Psoas muscle (tissue), 8 donors: ENCODE measurements at places on chromosomes 5 and 9. TPM values are rescaled to one million over a fixed set of nuclear protein-coding genes. Genes with fewer than 3 reads are reported as not detected.

Gene ATP10B
- 0.04 TPM for total RNA-seq

DNA sequence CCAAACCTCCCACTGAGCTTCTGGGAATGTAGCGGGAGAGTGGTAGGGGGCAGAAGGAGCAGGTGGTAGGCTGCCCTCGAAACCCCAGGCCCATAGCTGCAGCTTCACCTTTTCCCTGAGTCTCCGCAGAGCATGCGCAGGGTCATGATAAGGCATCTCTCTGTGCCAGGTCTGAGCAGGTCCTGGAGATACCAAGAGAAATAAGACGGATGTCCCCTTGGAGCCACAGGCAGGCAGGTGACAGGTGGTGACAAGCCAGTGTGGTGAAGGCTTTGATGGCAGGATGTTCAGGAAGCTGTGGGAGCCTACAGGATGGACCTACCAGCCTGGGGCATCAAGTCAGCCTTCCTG is 68.1 kb downstream of the HMCN2 start:
- no peaks in the 10 kb centered on the region for H3K36me3 ChIP-seq
- H3K4me3 ChIP-seq = no peak overlapping the region
- no peaks in the 10 kb centered on the region for H3K27me3 ChIP-seq
- no peak overlapping the region for H3K27ac ChIP-seq

DNA sequence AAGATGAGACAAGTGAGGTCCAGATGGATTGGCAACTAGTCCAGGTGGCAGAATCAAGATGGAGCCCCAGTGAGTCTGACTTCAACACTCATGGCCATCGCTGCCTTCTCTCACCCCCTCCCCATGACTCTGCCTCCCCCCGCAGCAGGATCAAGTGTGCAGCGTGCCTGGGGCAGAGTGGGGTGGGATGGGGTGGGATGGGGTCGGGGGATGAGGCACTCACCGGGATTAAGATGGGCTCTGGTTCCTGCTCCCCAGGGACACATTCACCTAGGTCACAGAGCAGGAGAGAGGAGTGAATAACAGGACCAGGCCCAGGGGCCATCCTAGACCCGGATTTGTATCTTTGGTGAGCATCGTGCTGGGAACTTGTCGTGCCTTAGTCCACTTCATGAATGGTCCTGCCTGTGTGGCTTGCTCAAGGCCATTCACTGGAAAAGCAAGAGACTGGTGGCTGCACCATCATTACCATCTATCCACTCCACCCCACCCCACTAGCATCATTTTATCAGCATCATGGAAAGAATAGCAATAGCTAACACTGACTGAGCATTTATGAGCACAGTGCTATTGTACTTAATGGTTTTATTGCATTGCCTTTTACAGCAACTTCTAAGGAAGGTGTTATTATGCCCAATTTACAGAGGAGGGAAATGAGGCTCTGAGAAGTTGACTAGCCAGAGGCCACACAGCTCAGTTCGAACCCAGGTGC is 8.5 kb downstream of the AMBP start:
- H3K27ac ChIP-seq = no peak overlapping the region
- H3K36me3 ChIP-seq = no peaks in the 10 kb centered on the region
- peaks cover 3% of the 10 kb centered on the region for H3K27me3 ChIP-seq
- no peak overlapping the region for H3K4me3 ChIP-seq

DNA sequence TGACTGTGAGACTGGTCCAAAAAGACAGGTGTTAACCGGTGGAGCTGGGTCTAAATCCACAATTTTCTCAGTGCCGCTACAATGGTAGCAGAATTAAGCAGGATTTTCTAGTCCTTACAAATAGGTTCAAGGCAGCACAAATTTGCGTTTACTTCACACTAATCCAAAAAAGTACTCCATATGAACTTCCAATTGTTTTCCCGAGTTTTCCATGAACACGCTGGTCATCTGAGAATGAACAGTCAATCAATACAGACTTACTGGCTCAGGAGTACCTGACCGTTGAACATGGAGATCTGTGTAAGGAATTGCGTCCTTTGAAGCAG is 709 bp downstream of the SLC35D2 start:
- no peaks in the 10 kb centered on the region for H3K27me3 ChIP-seq
- peak overlapping the region; percentile 43 for H3K27ac ChIP-seq
- peak overlapping the region; percentile 64 for H3K4me3 ChIP-seq
- DNase-seq = no peak
- no peaks in the 10 kb centered on the region for H3K36me3 ChIP-seq

GRCh38 chr5:160773646-160774410 is 78.2 kb downstream of the ATP10B start:
- no peak for DNase-seq
- H3K4me3 ChIP-seq = no peak overlapping the region
- no peaks in the 10 kb centered on the region for H3K36me3 ChIP-seq

DNA sequence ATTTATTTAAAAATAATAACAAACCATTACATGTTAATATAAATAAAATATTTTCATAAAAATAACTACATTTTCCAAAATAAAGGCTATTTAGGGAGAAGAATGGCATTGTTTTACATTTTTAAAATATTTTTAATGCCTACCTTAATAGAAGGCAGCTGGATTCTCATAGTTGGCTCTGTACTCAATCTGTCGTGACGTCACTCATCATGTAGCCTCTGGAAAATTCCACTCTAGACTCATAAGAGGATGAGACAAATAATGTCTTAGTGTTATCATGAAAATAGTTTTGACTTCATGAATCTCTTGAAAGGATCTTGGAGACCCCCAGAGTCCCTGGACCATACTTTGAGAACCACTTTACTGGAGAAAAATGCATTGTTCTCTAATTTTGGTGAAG is 93.1 kb downstream of the NXNL2 start:
- H3K27me3 ChIP-seq = no peaks in the 10 kb centered on the region
- no peak overlapping the region for H3K27ac ChIP-seq
- H3K4me1 ChIP-seq = no peaks in the 10 kb centered on the region
- no peak for DNase-seq

- DNase-seq = no peak
- no peaks in the 10 kb centered on the region for H3K4me1 ChIP-seq
- no peaks in the 10 kb centered on the region for H3K36me3 ChIP-seq
- peaks cover 1% of the 10 kb centered on the region for H3K27me3 ChIP-seq
Measured at GRCh38 chr5:168603746-168604145, 24.6 kb upstream of the PANK3 start.
